ENCODE measurements at places on chromosomes 1 and 21. TPM values are rescaled to one million over a fixed set of nuclear protein-coding genes. Genes with fewer than 3 reads are reported as not detected.

Gene IL19
- total RNA-seq: not detected

Gene UBASH3A
- not detected for total RNA-seq

GRCh38 chr1:161480381-161481035, 24.7 kb upstream of the FCGR2A start:
- DNase-seq: no peak
- H3K27ac ChIP-seq: no peak overlapping the region
- H3K4me1 ChIP-seq: no peaks in the 10 kb centered on the region

DNA sequence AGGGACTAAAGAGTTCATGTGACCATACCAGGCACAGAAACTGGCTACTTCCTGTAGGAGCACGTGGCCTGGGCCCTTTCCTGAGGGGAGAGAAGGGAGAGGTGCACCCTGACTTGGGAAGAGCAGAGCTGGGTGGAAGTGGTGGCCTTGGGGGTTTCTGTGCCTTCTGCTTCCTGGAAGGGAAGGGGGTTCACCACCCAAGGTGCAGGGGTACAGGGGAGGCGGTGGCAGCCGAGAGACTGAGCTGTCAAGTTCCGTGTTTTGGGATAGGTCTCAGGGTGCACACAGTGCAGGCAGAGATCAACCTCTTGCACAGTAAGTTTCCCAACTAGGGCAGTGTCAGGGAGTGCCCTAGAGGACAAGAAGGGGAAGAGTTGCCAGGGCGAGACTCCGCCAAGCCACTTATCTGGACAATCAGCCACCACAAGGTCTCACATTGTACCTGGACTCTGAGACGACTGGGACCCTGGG, 10.1 kb downstream of the HECTD3 start:
- H3K27me3 ChIP-seq: no peaks in the 10 kb centered on the region
- H3K4me1 ChIP-seq: no peaks in the 10 kb centered on the region
- no peak for DNase-seq
- H3K36me3 ChIP-seq: peaks cover 47% of the 10 kb centered on the region
- no peak overlapping the region for H3K27ac ChIP-seq

DNA sequence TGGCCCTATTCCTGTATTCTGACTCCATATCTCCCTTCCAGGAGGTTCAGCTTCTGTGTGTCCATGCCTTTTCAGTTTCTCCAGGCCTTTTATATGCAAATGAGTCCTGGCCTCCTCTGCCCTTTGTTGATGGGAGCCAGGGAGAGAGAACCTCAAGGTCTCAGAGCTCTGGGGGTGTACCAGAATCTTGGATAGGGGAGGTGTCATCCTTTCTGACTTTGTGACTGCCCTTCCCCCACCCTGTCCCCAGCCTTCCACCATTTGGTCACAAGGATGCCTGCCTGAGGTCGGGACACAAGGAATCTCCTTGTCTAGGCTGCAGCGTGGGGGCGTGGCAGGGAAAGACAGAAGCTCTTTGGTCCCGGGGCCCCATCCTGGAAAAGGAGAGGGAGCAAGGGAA, 18.6 kb downstream of the LURAP1 start:
- H3K4me3 ChIP-seq: no peak overlapping the region
- peaks cover 5% of the 10 kb centered on the region for H3K36me3 ChIP-seq
- no peaks in the 10 kb centered on the region for H3K27me3 ChIP-seq
- H3K4me1 ChIP-seq: peaks cover 47% of the 10 kb centered on the region
- peak overlapping the region; percentile 71 for H3K27ac ChIP-seq
- no peak for DNase-seq

DNA sequence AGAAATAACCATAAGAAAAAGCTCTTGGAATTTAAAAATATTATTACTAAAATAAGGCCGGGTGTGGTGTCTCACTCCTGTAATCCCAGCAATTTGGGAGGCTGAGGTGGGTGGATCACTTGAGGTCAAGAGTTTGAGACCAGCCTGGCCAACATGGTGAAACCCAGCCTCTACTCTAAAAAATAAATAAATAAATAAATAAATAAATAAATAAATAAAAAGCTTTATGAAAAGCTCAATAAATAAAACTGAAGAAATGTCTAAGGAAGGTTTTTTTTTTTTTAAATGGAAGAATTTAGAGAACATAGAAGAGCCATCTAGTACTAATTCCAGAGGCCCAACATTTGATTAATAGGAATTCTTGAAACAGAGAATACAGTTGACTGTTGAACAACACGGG, 249.1 kb upstream of the PROX1 start:
- no peak overlapping the region for H3K4me3 ChIP-seq
- H3K27ac ChIP-seq: no peak overlapping the region
- H3K27me3 ChIP-seq: no peaks in the 10 kb centered on the region

DNA sequence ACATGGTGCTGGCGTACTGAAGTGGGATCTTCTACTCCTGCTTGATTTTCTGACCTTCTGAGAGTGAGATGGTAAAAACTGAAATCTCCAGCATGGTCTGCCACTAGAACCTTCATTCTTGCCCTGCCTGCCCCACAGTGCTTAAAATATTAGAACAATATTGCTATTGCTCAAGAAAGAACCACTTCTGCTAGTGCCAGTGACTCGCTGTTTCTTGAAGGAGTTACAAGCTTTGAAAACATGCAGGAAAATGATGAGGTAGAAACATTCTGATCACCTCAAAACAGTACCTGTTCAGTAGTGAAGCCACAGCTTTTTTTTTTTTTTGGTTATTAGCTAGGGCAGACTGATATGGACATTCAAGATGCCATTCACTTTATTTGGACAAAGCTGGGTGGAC, 95.3 kb downstream of the BACH1 start:
- H3K27me3 ChIP-seq: no peaks in the 10 kb centered on the region
- DNase-seq: no peak
- H3K36me3 ChIP-seq: no peaks in the 10 kb centered on the region
- no peaks in the 10 kb centered on the region for H3K4me1 ChIP-seq
- H3K27ac ChIP-seq: no peak overlapping the region

Gene CYP2J2
- 8.6 TPM for total RNA-seq

Gene ELF3
- 0.59 TPM for total RNA-seq

GRCh38 chr21:37564924-37565529, 198.5 kb downstream of the DYRK1A start:
- H3K4me1 ChIP-seq: peaks cover 25% of the 10 kb centered on the region
- peak overlapping the region; percentile 75 for H3K4me3 ChIP-seq
- H3K36me3 ChIP-seq: no peaks in the 10 kb centered on the region
- no peaks in the 10 kb centered on the region for H3K27me3 ChIP-seq
- DNase-seq: no peak

- no peak overlapping the region for H3K27ac ChIP-seq
- peaks cover 32% of the 10 kb centered on the region for H3K27me3 ChIP-seq
- H3K4me1 ChIP-seq: peaks cover 7% of the 10 kb centered on the region
- no peak for DNase-seq
- no peak overlapping the region for H3K4me3 ChIP-seq
Observed at GRCh38 chr1:148161053-148161901, 9.2 kb upstream of the NBPF11 start.

DNA sequence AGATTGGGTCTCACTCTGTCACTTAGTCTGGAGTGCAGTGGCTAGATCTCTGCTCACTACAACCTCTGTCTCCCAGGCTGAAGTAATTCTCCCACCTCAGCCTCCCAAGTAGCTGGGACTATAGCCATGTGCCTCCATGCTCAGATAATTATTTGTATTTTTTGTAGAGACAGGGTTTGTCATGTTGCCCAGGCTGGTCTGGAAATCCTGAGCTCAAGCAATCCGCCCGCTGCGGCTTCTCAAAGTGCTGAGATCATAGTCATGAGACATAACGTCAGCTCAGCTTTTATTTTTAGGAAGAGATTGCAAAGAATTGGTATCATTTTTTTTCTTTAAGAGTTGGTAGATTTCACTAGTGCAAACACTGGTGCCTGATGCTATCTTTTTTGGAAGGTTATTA, 244.9 kb downstream of the DSCAM start:
- H3K4me3 ChIP-seq: no peak overlapping the region
- H3K4me1 ChIP-seq: no peaks in the 10 kb centered on the region
- H3K27ac ChIP-seq: no peak overlapping the region

GRCh38 chr1:1832820-1833219, 54.5 kb upstream of the NADK start:
- DNase-seq: no peak
- H3K27me3 ChIP-seq: no peaks in the 10 kb centered on the region
- peaks cover 35% of the 10 kb centered on the region for H3K36me3 ChIP-seq
- no peak overlapping the region for H3K27ac ChIP-seq

Gene RIPK4
- 0.11 TPM for total RNA-seq

DNA sequence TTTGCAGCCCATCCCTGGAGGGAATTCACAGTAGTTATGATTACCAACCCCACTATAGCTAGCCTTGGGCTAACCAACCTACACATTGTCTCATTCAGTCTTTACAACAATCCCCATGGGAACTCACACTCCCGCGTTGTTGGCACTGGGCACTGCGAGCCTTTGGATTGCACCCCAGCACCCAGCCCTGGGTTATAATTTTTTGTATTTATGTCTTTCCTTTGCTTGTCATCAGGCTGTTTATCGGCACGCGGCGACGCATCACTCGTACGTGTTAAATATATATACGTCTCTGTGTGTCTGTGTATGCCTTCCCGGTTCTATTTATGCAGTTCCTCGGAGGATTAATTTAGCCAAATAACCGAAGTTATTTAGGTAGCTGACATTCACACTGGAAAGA, 47.2 kb upstream of the IGSF21 start:
- peaks cover 23% of the 10 kb centered on the region for H3K4me1 ChIP-seq
- H3K27me3 ChIP-seq: no peaks in the 10 kb centered on the region
- no peaks in the 10 kb centered on the region for H3K36me3 ChIP-seq
- DNase-seq: no peak
- H3K27ac ChIP-seq: no peak overlapping the region

- peak overlapping the region; percentile 96 for H3K4me3 ChIP-seq
- peaks cover 11% of the 10 kb centered on the region for H3K4me1 ChIP-seq
- H3K36me3 ChIP-seq: peaks cover 49% of the 10 kb centered on the region
Observed at GRCh38 chr1:156740237-156740740, 599 bp downstream of the MRPL24 start.

- H3K4me1 ChIP-seq: no peaks in the 10 kb centered on the region
- no peak overlapping the region for H3K4me3 ChIP-seq
- H3K27ac ChIP-seq: no peak overlapping the region
Observed at GRCh38 chr1:236576004-236576403, 28.3 kb downstream of the HEATR1 start.

GRCh38 chr1:244545511-244545910, 84.4 kb downstream of the CATSPERE start:
- no peaks in the 10 kb centered on the region for H3K27me3 ChIP-seq
- H3K27ac ChIP-seq: no peak overlapping the region
- H3K4me1 ChIP-seq: no peaks in the 10 kb centered on the region
- DNase-seq: no peak
- no peaks in the 10 kb centered on the region for H3K36me3 ChIP-seq

DNA sequence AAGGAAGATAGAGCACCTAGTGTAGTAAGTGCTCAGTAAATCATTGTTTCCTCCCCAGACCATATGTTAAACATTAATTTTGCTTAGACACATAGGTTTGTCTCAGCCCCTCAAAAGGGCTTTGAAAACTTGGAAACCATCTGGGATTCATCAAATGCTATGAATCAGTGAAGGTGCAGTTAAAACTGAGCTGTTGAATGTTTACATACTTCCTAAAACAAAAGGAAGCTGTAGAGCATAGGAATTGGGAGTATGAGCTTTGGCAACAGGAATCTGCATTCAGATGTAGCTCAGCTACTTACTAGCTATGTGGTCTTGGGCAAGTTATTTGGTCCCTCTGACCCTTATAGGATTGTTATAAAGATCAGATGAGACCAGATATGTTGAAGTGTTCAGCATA, 18.7 kb upstream of the PODN start:
- H3K27ac ChIP-seq: no peak overlapping the region
- H3K36me3 ChIP-seq: peaks cover 13% of the 10 kb centered on the region
- peaks cover 8% of the 10 kb centered on the region for H3K4me1 ChIP-seq
- H3K27me3 ChIP-seq: no peaks in the 10 kb centered on the region
- no peak overlapping the region for H3K4me3 ChIP-seq

DNA sequence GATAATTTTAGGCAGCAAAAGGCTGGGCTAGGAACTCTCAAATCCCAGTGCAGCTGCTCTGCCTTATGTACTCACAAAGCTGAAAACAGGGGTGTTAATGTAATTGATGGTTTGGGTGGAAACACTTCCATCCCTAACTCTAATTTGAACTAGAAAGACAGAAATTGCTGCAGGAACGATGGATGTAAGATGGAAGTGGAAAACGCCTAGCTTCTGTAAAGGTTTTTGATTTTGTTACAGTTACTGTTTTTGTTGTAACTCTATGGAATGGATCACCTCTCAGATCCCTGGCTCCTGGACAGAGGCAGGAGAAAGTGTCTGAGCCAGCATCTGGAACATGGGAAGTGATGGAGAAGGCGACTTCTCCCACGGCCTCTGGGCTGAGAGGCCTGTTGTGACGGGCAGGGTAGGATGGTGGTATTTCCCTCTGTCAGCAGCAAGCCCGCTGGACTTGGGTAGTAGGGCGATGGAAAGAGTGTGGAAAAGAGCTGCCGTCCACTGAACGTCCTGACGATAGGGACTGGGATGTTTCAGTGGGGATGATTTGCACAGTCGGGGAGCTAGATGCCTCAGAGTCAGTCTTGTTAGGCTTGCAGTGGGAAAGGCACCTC, 1.6 kb downstream of the TRAF5 start:
- no peak overlapping the region for H3K4me3 ChIP-seq
- H3K27ac ChIP-seq: no peak overlapping the region
- no peaks in the 10 kb centered on the region for H3K36me3 ChIP-seq

Gene CYP4X1
- 33.3 TPM for total RNA-seq

DNA sequence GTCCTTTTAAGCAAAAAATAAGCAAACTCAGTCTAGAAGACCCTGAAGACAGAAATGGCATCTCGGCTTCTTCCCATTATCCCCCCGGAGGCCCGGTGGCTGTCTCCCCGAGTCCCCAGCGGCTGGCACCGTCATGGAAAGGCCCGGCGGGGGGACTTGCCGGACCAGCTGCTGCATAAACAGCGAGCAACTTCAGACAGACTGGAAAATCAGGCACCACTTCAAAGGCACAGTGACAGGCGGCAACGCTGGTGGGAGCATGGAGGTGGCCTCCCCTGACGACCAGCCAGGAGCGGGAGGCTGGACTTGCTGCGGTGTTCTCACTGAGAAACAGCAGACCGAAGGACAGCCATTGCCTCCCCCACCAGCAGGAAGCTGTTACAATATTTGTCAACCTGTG, 18.4 kb upstream of the C1QA start:
- no peak overlapping the region for H3K27ac ChIP-seq
- DNase-seq: no peak
- H3K27me3 ChIP-seq: peaks cover 22% of the 10 kb centered on the region
- peaks cover 12% of the 10 kb centered on the region for H3K4me1 ChIP-seq
- H3K4me3 ChIP-seq: no peak overlapping the region

Gene PERM1
- not detected for total RNA-seq

DNA sequence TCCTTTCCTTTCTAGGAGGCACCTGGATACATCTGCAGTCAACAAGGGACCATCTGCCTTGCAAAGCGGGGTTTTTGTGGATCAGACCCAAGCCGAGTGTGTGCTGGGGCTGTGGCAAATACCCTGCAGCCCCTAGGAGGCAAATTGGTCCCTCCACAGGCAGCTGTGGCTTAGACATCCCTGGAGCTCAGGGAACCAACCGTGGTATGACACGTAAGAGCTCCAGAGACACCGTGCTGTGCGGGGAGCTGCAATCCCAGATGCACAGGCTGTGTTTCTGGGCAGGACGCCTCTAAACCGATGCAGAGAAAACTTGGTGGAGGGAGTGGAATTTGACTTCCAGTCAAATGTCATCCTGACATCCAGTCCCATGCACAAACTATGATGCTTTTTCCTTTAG, 141.5 kb downstream of the KAZN start:
- no peaks in the 10 kb centered on the region for H3K36me3 ChIP-seq
- DNase-seq: no peak
- no peak overlapping the region for H3K4me3 ChIP-seq
- H3K4me1 ChIP-seq: peaks cover 32% of the 10 kb centered on the region
- no peak overlapping the region for H3K27ac ChIP-seq

- H3K27me3 ChIP-seq: no peaks in the 10 kb centered on the region
- no peak overlapping the region for H3K27ac ChIP-seq
- H3K4me3 ChIP-seq: no peak overlapping the region
- peaks cover 66% of the 10 kb centered on the region for H3K36me3 ChIP-seq
- peaks cover 6% of the 10 kb centered on the region for H3K4me1 ChIP-seq
Observed at GRCh38 chr1:36301220-36301619, 4.9 kb upstream of the SH3D21 start.

All from spinal cord (tissue), 10 donors.